PC-9 (cell line): ENCODE measurements at places on chromosomes 5 and 9. TPM values are rescaled to one million over a fixed set of nuclear protein-coding genes. Genes with fewer than 3 reads are reported as not detected.

DNA sequence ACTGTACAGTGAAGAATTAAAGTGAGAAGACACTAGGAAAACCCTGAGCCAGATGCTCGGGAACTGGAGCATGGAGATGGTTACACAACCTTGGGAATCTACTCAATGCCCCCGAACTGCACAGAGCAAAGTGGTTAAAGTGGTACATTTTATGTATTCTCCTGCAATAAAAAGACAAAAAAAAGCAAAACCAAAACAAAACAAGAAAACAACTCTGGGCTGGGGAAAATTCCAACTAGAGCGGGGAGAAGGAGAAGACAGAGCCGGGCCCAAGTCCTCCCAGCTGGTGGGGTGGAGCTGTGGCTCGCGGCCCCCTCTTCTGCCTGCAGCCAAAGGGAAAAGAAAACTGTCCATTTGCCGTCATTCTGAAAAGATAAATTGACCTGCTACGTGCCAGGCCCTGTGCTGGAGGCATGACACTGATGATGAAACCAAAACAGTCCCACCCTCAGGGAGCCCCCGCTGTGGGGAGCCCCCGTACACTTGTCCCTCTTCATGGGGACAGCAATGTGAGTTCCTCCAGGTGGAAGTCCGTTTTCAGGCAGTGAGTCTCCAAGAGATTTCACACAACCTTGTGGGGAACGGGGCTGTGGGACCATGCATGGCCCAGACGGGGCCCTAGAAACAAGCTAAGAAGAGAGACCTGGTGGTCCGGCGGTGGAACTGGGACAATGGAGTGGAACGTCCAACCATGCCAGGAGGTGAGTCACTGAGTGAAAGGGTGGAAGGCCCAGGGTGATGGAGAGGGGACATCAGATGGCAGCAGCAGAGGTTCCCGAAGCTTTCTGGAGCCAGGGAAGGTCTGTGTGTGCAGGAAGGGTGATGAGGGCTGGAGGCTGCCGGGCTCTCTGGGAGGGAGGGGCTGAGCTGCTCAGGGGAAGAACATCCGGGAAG, 114.8 kb upstream of the COL5A1 start:
- no peak for DNase-seq

DNA sequence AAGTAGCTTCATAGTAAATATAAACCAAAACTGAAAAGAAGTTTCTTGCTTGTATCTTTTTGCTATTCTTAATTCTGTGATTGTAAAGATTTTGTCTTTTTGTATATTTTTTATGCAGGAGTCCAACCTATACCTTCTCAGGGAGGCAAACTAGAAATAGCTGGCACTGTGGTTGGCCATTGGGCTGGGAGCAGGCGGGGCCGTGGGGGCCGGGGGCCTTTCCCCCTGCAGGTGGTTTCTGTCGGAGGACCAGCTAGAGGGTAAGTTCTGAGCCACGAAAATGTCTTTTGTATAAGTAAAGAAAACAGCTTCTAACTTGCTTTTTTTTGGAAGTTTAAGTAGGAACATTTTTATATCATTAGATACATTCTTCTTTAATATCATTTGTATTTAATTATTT, 15.4 kb upstream of the PHF2 start:
- DNase-seq = no peak

DNA sequence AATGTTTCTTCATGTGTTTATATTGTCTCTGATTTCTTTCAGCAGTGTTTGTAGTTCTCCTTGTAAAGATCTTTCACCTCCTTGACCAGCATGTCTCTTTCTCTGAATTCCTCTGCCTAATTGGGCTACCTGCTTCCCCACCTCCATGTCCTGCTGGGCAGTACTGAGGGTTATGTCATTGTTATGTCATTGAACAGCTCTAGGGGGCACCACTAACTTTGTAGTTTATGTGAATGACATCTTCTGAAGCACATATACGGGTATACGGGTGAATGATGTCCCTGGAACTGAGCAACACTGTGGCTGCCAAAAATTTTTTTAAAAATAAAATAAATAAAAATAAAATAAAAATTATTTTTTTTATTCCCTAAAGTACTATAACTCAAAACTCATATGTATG, 16.9 kb upstream of the SNCAIP start:
- no peak for DNase-seq

- no peak for DNase-seq
These were observed 291.8 kb downstream of the EBF1 start for GRCh38 chr5:158807946-158808345.

DNA sequence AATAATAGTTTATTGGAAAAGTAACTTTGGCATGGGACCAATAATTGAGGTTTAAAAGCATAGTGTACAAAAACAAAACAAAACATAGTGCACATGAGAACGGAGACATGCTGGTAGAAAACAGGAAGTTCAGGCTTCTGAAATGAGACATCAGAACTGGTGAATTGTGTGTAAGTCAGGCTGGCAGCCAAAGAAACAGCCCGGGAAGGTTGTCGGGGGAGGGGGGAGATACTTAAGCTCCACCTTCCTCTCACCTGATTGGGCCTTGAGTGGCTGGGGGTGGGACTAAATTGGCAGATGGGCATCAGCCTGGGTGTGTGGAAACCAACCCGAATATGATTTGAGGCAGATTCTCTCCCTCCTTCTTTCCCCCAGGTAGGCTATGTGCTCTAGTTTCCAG, 256.3 kb downstream of the SMARCA2 start:
- DNase-seq = no peak

DNA sequence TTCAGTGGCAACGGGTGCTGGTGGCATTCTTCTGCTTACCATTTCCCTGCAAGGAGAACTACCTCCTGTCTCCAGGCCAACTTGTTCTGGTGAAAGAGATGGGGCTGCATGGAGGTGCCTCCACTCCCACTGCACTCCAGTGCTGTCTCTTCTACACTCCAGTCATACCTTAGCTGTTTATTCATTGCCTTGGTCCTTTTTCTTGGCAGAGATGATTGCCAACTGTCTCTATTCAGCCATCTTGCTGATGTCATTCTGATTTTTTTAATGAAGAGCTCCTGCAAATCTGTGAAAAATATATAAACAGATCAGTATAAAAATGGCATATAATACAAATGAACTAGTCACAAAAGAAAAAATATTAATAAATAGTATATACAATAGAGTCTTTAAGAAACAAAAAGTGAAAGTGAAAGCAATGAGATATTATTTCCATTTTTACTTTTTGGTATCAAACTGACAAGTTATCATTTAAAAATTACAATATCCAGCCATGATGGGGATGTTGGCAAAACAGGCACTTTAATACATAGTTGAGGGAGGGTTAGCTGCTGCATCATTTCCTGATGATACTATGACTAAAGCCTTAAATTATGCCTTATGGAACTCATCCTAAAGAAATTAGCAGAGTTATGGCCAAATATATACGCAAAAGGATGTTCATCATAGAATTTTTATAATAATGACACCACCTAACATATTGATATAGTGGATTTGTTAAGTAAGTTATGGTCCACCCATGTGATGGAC, 109.4 kb downstream of the CARTPT start:
- no peak for DNase-seq

DNA sequence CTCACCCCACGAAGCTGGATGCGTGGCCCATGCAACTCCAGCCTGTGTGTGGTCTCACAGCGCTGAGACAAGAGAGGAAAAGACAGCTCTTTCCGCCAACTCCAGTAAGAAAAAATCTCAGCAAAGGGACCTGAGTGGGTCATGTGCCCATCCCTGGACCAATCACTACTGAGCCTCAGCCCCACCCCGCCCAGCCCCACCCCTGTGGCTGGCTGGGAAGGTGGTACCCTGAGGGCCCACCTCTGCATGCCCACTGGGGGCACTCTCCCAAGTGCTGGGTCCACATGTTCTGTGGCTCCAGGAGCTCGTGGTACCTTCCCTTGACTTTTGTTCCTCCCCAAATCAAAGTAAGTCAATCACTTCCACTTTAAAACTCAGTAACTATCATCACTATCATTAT, 105.1 kb upstream of the SMIM23 start:
- DNase-seq = no peak

GRCh38 chr5:112735702-112736101, 2.0 kb upstream of the APC start:
- DNase-seq = peak; percentile 79

DNA sequence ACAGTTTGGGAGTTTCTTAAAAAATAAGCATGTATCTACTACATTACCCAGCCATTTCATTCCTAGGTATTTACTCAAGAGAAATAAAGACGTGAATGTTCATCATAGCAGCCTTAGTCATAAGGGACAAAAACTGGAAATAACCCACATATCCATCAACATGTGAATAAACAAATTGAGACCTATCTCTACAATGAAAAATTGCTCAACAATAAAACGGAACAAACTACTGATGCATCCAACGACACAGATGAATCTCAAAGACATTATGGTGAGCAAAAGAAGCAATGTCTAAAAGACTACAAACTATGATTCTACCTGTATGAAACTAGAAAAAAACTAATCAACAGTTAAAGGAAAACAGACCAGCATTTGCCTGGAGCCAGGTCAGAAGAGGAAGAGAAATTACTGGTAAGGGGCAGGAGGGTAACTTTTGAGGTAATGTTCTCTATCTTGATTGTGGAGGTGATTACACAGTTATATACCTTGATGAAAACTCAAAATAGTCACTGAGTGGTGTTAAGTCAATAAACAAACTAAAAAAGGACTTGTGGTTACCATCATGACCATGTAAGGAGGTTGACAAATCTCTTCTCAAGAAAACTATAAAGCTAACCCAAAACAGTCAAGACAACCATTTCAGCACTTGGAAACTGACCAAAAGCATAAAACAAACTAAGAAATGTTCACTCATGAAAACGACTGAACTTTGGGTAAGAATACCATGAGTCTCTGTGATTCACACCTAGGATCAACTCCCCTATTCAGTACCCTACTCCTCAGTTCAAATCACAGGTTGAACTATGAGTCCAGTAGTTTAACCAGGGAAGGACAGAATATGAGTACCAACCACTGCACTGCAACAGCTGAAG, 10.4 kb downstream of the UIMC1 start:
- DNase-seq = no peak

- DNase-seq = no peak
These were observed at the start of gene GABRG2 for GRCh38 chr5:162067655-162068411. Gene GABRG2 (plus strand): TSS chr5:162067773. CDS start chr5:162068000, 227 bp downstream.

DNA sequence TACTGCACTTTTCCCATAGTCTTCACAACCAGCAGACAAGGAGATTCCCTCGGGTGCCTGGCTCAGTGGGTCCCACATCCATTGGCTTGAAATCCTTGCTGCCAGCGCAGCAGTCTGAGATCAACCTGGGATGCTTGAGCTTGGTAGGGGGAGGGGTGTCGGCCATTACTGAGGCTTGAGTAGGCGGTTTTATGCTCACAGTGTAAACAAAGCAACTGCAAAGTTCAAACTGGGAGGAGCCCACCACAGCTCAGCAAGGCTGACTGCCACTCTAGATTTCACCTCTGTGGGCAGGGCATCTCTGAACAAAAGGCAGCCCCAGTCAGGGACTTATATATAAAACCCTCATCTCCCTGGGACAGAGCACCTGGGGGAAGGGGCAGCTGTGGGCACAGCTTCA, 512.3 kb upstream of the MPDZ start:
- DNase-seq = no peak

Gene LARP1
- total RNA-seq = 232 and 290 TPM in 2 replicates

Gene GPR21
- total RNA-seq = 1.6 and 3.7 TPM in 2 replicates

Gene ACO1
- 26.1 and 30.2 TPM in 2 replicates for total RNA-seq

Gene WDR70
- total RNA-seq = 63.9 and 78.2 TPM in 2 replicates

Gene C9orf57
- total RNA-seq = not detected in 2 replicates
